ENCODE measurements at places on chromosomes 7 and 10.

DNA sequence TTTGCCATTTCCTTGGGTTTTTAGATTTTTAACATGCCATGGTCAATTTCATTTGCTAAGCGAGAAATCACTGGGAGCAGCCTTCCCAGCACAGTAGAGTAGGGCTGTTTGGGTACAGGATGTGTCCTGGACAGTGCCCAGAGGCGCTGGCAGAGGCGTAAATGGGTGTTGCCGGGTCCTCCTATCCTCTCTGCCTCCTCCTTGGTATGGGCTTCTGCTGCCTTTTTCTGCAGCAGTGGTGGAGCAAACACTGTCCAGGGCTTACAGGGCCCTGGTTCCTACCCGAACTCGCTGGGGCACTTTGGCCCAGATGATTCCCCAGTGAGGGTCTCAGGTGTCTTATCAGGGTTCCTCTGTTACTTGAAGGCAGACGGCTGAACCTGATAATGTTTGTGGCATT lies 298.3 kb downstream of the RPS24 start:
- H3K27ac ChIP-seq = peak overlapping the region; percentile 19
- H3K36me3 ChIP-seq = no peaks in the 10 kb centered on the region
- peaks cover 20% of the 10 kb centered on the region for H3K4me1 ChIP-seq
- no peak for DNase-seq
- no peak overlapping the region for H3K4me3 ChIP-seq
- H3K27me3 ChIP-seq = no peaks in the 10 kb centered on the region

DNA sequence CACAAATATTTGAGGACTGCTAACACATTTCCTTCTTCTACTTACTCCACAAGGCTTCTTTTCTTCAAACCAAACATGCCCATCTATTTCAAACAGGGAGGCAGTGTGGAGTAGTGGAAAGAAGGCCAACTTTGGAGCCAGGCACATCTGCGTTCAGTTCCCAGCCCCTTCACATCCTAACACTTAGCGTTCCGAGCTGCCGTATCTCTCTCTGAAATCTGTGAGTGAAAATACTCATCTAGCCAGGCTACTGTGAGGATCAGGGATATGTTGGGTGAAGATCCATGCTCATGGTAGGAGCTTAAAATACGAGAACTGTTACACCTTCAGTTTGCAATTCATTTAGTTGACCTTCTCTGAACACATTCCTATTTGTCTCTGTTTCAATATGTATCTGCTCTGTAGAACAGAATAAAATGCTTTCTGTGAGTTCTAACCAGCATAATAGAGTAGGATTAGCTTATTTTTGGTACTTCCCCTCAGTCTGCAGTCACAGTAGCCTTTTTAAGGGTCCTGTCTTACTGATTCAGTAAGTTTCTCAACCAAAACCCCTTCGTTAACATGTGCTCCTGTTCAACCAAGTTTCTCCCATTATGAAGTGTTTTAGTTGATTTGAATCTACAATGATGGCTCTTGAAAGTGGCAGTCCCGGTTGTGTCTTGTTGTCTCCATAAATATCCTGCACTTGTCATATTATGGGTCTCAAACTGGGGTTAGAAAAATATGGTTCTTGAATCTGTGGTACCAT lies 3.3 kb upstream of the MEST start:
- no peak overlapping the region for H3K4me3 ChIP-seq
- no peaks in the 10 kb centered on the region for H3K27me3 ChIP-seq
- H3K4me1 ChIP-seq = no peaks in the 10 kb centered on the region
- H3K27ac ChIP-seq = peak overlapping the region; percentile 76
- DNase-seq = no peak

DNA sequence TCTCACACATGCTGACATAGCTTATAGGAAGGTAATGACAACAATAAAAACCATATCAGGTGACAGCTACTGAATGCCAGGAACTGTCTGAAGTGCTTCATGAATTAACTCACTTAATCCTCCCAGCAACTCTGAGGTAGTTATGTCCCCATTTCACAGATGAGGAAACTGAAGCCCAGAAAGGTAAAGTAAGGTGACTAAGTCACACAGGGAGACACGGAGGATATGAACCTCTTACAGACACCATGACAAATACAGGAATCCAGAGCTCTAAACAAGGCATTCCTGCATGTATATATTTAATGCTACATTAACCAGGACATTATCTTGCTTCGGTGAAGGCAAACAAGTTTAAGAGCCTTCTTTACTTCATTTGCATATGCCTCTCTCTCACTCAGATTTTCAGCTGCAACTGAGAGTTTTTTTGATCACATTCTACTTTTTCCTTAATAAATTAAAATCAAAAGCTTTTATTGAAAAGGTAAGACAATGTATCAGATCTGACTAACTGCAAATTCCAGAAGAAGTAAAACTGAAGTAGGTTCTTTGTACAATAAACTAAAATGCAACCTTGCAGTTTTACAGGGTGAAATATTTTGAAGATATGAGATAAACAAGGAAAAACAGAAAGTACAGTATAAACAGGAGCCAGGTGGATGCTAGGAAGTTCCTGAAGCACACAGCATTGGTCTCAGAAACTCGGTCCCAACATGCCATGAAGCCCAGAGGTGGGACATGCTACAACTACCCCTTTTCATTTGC lies 79.5 kb downstream of the SGMS1 start:
- no peak overlapping the region for H3K4me3 ChIP-seq
- H3K36me3 ChIP-seq = no peaks in the 10 kb centered on the region
- peaks cover 5% of the 10 kb centered on the region for H3K4me1 ChIP-seq
- DNase-seq = no peak
- H3K27ac ChIP-seq = no peak overlapping the region

DNA sequence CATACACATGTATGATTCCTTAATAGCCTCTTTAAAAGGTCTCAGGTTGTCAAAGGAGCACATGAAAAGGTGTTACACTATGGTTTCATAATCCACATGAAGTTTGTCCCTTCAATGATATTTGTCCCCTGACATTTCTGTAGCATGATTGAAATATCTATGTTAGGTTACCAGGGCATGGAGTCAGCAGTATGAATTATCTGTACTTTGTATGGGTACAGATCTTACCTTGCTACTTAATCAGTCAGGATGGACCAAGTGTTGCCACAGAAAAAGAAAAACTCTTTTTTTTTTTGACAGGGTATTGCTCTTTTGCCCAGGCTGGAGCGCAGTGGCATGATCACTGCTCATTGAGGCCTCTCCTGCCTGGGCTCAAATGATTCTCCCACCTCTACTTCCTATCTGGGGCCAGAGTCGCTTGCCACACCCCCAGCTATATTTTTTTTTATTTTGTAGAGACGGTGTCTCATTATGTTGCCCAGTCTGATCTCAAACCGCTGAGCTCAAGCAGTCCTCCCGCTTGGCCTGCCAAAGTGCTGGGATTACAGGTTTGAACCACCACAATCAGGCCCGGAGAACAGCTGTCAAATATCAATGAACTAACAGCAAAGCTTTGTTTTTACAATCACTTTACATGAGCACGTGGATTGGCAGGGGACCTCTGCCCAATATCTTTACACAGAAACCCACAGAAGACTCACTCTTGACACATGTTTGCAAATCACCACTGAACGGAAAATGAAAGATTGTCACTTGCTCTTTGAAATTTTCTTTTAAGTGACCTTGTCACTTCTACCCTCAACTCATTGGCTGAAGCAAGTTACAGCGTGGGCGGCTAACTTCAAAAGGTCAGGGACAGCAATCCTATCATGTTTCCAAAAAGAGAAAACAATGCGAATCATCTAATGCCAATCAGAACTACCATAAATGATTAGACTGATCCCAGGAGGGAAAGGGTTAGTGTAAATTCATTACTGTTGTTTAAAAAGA lies 140.2 kb downstream of the PRKG1 start:
- no peaks in the 10 kb centered on the region for H3K27me3 ChIP-seq
- no peaks in the 10 kb centered on the region for H3K36me3 ChIP-seq
- peaks cover 3% of the 10 kb centered on the region for H3K4me1 ChIP-seq
- no peak overlapping the region for H3K4me3 ChIP-seq
- no peak overlapping the region for H3K27ac ChIP-seq

DNA sequence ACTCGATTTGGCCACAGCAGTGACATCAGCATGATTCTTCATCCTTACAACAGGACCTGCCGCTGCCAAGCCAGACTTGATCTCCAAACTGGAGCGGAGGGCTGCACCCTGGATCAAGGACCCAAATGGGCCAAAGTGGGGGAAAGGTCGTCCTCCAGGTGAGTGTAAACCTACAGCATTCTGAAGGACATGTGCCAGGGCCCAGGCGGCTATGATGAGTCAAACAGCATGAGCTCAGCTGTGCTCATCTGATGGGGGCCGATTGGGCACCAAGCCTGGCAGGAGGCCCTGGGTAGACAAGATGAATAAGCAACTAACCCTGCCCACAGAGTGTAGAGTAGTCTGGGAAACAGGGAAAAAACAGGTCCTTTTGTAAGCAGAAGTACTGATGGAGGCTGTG lies 14.4 kb upstream of the ATP6V0E2 start:
- H3K36me3 ChIP-seq = peaks cover 48% of the 10 kb centered on the region
- peaks cover 13% of the 10 kb centered on the region for H3K4me1 ChIP-seq
- H3K27me3 ChIP-seq = no peaks in the 10 kb centered on the region
- H3K4me3 ChIP-seq = no peak overlapping the region
- no peak overlapping the region for H3K27ac ChIP-seq

- H3K36me3 ChIP-seq = no peaks in the 10 kb centered on the region
- no peaks in the 10 kb centered on the region for H3K27me3 ChIP-seq
- H3K4me3 ChIP-seq = no peak overlapping the region
- no peaks in the 10 kb centered on the region for H3K4me1 ChIP-seq
- DNase-seq = no peak
These were observed 6.1 kb upstream of the SLC29A4 start for GRCh38 chr7:5276611-5277010.

DNA sequence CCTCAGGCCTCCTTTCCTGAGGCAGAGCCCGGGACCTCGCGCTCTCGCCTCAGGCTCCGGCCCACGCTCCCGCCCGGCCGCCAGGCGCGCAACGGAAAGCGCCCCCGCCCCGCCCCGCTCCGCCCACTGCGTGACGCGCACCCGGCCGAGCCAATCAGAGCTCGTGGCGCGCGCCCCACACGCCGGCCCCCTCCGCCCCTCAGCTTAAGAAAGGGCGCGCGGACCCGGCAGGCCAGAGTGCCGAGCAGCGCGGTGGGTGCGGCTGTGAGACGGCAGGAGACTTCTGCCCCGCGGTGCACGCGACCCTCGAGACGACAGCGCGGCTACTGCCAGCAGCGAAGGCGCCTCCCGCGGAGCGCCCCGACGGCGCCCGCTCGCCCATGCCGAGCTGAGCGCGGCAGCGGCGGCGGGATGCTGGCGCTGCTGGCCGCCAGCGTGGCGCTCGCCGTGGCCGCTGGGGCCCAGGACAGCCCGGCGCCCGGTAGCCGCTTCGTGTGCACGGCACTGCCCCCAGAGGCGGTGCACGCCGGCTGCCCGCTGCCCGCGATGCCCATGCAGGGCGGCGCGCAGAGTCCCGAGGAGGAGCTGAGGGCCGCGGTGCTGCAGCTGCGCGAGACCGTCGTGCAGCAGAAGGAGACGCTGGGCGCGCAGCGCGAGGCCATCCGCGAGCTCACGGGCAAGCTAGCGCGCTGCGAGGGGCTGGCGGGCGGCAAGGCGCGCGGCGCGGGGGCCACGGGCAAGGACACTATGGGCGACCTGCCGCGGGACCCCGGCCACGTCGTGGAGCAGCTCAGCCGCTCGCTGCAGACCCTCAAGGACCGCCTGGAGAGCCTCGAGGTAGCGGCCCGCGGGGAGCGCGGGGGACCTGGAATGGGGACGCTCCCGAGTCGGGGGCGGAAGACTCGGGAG lies at the start of gene NPTX2:
TSS of gene NPTX2 (plus strand) at position 235 of the 909 bp plus-strand sequence. CDS start at position 412, 177 bp downstream.
- H3K4me1 ChIP-seq = peaks cover 16% of the 10 kb centered on the region
- peak; percentile 73 for DNase-seq
- H3K27me3 ChIP-seq = peaks cover 11% of the 10 kb centered on the region

DNA sequence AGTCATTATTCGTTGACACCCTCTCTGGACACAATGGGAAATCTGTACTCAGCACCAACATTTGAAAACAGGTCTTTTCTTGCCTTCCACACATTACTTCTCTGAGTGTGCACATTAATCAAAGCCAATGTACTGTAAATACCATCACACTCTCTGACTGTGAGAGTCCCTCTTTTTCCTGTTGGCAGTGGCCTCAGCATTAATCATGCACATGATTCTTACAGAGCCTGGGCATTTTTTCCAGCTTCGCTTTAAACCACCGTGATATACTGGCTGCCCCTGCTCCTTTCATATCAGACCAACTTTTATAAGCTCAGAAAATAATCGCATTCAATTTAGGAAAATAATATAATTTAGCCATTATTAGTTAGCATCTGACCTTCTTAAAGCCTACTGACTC lies 919.4 kb upstream of the LRRTM3 start:
- H3K4me3 ChIP-seq = no peak overlapping the region
- DNase-seq = no peak
- H3K27ac ChIP-seq = no peak overlapping the region
- H3K4me1 ChIP-seq = no peaks in the 10 kb centered on the region
- no peaks in the 10 kb centered on the region for H3K27me3 ChIP-seq

DNA sequence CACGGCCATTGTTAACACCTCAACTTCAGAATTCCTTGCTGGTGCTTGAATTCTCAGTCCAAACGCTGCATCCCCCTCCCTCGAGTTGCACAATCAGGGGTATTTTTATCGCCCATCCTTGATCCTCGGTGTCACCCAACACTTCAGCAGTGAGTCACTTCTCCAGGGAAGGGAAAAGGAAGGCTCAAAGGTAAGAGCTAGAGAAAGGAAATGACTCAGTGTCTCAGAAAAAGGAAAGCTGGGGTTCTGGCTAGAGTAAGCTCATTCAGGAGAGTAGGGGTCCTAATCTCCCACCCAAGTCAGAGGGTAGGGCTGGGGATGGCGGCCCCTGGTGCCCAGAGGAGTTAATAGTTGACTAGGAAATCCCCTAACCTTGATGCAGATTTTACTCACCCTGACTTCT lies 39.8 kb upstream of the TRIM8 start:
- no peak overlapping the region for H3K27ac ChIP-seq
- H3K27me3 ChIP-seq = no peaks in the 10 kb centered on the region
- no peak for DNase-seq
- H3K36me3 ChIP-seq = peaks cover 63% of the 10 kb centered on the region
- H3K4me3 ChIP-seq = no peak overlapping the region

DNA sequence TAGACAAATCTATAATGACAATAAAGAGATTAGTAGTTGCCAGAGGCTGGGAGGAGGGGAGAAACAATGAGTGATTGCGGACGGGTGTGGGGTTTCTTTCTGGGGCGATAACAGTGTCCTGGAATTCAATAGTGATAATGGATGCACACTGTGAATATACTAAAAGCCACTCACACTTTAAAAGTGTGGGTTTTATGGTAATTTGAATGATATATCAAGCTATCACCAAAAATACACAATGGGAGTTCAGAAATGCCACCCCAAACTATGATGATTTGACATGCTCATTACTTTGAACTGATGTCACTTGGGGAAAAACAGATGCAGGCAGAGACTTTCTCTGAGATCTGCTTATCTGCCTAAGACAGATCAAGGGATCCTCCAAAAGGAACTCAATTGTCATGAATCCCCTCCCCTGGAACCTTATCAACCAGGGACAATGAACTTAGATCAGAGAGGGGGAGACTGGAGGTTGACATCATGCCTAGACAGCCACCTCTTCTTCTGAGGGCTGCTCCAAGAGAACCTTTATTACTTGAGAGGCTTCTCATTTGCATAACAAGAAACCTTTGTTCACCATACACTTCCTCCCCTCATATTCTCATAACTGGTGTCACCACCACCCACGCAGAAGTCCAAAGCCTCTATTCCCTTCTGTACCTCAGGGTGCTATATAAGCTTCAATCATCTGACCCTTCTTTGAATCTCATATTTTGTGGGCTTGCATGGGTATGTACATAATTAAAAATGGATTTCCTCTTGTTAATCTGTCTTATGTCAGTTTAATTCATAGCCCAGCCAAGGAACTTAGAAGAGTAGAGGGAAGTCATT lies 14.8 kb upstream of the ZC3HAV1 start:
- no peak overlapping the region for H3K27ac ChIP-seq
- no peak for DNase-seq
- H3K4me3 ChIP-seq = no peak overlapping the region
- H3K36me3 ChIP-seq = no peaks in the 10 kb centered on the region
- H3K27me3 ChIP-seq = no peaks in the 10 kb centered on the region
